ENCODE measurements at places on chromosomes 1 and 21. TPM values are rescaled to one million over a fixed set of nuclear protein-coding genes. Genes with fewer than 3 reads are reported as not detected.

Gene LAX1
- 22.4 TPM for total RNA-seq

Gene ADAMTS4
- 0.34 TPM for total RNA-seq

Gene LCE1E
- not detected for total RNA-seq

DNA sequence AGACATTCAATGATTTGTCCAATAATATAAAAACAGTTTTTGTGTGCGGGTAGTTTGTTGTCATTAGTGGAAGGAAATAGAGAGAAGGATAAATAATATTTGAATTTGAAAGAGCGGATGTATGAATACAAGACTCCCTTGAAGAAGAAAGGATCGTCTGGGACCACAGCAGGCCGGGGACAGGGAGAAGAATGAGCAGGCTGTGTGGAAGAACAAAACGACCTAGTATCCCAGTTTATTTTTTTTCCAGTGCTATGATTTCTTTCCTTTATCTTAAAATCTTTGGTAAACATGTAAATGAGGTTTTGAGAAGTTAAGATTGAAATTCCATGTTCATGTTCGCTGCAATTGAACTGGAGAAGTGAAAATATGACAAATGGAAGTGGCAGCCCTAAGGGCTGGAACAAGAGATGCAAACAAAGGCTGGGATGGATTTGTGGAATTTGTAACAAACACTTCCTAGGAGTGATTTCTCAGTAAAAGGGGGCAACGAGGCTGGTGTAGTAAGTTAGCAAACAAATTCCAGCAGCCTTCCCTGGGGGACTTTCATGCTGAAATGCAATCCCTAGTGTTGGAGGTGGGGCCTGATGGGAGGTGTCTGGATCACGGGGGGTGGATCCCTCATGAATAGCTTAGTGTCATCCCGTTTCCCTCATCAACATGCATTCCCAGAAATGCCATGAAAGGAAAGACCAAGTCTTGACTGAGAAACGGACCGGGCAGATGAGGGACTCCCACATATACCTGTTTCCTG, 10.2 kb upstream of the IFI16 start:
- DNase-seq = no peak

DNA sequence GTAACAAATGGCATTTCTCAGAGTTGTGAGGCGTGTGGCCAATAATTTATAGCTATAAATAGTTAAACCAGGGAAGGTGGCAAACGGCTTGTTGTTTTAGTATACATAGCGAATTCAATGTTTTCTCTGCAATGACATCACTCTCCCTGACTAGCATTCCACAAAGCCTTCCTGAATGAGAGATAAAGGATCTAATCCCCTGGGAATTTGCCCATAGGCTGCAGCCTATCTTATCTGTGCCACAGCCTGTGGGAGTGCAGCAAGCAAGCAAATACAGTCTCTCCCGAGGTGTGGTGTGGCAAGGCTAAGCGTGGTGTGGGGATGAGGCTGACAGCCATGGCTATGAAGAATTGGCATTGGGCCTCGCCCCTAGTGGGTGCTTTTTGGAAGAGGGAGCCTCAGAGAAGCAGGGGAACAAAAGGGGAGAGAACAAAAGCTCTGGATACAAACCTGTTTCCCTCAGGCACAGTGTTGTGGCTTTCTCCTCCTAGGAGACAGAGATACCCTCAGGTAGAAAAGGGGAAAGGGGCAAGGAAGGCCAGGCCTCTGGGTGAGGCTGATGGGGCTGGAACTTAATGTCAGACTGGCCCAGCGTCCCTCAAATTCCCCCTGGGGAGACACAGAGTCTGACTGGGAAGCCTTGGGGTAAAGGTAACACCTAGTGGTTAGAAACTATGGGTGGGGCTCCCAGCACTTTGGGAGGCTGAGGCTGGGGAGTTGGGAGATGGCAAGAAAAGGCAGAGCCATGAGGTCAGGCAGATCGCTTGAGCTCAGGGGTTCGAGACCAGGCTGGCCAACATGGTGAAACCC, 8.9 kb downstream of the TAGLN2 start:
- DNase-seq = no peak

- no peak for DNase-seq
Observed at GRCh38 chr1:23168079-23168444, 594 bp downstream of the LUZP1 start.

DNA sequence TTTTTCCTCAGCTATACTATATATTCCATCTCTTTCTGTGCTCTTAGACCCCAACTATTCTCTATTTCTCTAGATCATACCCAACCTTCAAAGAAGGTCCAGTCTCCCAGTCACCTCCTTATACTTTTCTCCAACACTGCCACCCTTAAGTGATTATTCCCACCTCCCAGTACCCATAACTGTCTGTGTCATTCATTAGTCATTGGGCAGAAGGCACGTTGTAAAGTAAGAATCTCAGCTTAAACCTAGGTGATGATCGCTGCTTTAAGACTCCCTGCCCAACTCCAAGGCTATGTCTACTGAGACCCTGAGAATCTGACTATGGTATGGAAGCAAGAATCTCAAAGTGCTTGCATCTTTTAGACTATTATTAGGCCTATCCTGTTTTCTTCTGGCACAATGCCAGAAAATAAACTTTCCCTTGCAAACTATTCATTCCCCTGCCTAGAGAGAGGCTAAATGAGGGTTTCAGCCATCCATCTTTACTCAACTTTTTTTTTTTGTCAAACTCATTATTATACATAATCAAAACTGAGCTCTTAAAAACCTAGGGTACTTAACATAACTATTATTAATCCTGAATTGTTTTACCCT, 174.3 kb upstream of the DPT start:
- no peak for DNase-seq

GRCh38 chr1:237186675-237187074, 144.7 kb downstream of the RYR2 start:
- no peak for DNase-seq

All from activated T-cell treated with anti-CD3 and anti-CD28 coated beads, Interleukin-2, amount 50 U/mL, for 4 hours (primary cell).